Choroid plexus epithelial cell (primary cell): ENCODE measurements at places on chromosomes 2 and 18.

- DNase-seq = no peak
Measured at GRCh38 chr18:13745696-13746095, 19.2 kb downstream of the RNMT start.

DNA sequence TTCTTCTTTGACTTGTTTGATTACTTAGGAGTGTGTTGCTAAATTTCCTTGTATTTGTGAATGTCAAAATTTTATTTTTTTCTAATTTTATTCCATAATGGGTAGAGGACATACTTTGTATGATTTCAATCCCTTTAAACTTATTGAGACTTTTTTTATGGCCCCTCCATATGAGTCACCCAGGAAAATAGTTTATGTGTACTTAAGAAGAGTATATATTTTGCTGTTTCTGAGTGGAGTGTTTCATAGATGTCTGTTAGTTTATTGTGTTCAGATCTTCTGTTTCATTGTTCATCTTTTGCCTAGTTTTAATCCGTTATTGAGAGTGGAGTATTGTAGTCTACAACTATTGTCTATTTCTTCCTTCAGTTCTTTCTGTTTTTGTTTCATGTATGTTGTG, 81.9 kb downstream of the EPB41L5 start:
- DNase-seq = no peak

DNA sequence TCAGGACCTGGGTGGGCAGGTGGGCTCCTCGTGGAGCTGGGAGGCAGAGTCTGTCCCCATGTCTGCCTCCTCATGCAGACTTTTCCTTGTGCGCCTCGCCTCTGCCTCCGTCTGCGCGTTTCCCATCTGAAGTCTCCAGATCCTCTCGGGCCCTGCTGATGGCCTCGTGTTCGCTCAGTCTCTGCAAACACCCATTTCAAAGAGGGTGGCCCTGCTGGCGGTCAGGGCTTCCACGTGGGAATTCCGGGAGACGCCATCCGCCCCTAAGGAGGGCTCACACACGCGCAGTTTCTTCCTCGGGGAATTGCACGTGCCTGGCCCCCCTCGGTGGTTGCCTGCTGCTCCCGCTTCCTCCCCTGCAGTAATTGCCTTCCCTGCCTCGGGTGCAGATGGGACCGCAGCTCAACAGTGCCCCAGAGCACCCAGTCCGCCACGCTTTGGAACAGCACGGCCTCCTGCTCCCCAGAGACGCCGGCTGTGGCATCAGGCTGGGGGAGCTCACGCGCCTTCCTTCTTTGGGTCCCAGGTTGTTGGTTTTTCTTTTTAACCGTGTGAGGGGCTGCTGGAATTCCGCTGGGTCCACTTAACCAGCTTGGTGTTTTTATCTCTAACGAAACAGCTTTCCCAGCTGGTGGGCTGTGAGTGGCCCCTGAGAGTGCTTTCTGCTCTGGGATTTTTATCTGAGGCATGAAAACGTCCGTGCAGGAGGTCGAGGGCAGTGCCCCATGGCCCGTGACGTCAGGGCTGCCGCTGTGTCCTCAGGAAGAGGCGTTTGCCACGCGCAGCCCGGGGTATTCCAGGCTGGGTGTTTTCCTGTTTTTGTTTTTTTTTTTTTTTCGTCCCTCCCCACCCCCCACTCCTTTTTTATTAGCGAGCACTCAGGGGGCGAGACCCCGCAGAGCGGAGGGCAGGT, 16.1 kb downstream of the NFATC1 start:
- peak; percentile 61 for DNase-seq

DNA sequence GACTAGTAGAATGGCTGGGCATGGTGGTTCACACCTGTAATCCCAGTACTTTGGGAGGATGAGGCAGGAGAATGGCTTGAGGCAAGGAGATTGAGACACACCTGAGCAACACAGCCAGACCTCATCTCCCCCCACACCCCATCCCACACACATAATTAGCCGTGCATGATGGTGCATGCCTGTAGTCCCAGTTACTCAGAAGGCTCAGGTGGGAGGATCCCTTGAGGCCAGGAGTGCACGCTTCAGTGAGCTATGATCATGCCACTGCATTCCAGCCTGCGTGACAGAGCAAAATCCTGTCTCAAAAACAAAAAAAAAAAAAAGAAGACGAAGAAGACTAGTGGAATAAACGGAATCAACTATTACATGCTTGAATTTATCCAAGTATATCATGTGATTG, 150.0 kb downstream of the STK39 start:
- no peak for DNase-seq

DNA sequence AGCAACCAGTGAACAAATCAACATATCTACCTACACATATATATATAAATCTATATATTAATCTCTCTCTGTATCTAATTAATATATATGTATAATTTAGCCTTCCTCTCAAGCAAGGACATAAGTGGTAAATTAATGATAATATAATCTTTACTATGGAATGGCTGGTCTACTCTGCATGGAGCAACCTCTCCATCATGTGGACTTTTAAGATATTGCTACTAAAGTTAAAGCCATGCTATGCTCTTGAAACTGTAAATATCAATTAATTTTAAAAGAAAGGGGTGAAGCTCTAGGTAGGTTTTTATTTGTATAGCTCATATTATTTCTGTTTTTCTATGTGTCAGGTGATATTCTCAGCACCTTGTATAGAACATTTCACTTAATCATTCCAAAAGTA, 147.0 kb downstream of the PPP1R1C start:
- DNase-seq = peak; percentile 63

- peak; percentile 29 for DNase-seq
Measured at GRCh38 chr18:40179729-40180461, 1775.1 kb upstream of the PIK3C3 start.

DNA sequence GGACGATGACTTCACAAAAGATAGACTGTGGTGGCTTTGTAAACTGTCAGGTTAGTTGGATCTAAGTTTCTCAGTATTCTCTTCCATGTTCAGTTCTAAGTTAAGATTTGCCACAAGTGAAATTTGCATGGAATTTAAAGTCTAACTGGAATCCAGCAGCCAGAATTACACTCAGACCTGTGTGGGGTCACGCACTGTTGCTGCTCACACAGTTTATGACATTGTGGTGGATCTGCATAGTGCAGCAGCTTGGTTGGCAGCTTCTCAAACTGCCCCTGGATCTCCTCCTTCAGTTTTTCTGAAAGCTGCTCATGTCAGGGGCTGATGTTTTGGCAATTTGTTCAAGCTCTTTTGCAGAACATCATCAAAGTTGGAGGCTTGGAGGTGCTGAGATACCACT, 228.1 kb upstream of the KCNJ3 start:
- no peak for DNase-seq

DNA sequence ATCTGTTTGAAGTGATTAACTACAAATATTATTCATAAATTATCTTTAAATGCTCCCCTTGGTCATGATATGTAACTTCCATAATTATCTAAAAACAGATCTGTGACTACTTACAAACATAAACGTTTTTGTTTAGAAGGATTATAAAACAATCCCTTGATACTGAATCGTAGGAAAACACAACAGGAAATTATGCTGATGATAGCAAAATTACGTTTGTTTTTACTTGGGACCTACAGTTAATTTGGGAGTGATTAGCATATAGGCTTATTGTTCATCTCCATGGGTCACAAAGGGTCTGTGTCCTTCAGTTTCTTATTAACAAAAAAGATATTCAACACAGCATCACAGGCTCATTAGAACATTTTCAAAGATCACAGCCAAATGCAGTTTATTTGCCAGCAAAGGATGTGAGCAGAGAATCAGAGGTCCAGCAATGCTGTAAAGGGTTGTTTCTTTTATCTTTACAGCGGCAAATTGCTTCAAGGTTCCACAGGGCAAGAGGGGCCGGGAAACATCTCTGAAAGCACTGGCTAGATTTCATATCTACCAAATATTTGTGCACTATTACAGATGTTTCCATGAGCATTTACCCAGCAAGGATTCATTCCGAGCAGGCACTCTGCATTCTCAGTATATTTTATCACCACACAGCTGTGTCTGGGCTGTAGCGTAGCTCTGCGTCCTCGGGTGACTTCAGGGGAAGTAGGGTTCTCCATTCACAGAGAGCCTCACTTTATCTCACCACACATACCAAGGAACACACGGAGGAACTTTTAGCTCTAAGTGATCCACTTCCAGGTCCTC, 4.1 kb downstream of the CCDC195 start:
- DNase-seq = peak; percentile 61

DNA sequence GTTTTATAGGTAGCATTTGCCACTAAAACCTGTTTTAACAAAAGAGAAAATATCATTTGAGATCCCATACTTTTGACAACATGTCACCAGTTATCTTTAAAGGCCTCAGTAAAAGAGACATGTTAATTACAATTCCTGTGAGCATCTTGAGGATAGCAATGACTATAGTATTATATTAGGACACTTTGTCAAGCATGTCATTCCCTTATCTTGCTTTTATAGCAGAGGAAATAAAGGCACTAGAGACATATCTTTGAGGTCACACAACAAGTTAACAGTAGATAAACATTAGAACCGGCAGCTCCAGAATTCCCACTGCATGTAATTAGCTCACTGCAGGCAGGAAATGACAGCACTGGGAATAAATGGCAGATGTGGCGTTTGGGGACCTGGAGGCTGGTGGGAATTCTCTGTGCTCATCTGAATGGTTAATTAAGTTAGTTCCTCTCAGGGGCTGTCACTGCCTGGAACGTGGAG, 25.9 kb downstream of the LYPD6B start:
- no peak for DNase-seq

DNA sequence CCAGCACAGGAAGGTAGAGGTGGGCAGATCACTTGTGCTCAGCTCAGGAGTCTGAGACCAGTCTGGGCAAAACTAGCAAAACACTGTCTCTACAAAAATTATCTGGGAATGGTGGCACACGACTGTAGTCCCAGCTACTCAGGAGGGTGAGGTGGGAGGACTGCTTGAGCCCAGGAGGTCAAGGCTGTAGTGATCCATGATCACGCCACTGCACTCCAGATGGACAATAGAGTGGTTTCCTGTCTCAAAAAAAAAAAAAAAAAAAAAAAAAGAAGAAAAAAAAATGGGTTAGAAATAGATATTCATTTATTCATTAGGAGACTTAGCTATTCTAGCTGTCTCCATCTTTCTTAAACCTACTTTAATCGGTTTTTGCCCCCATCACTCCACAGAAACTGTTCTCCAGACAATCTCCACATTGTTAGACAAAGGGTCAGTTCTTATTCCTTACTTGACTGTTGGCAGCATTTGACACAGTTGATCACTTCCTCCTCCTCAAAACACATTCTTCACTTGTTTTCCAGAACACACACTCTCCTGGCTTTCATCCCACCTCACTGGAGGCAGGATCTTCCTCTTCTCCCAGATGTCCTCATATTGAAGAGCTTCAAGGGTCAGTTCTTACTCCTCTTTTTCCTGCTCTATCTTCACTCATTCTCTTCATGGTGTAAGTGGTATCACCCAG, 103.1 kb downstream of the DTNB start:
- peak; percentile 22 for DNase-seq

DNA sequence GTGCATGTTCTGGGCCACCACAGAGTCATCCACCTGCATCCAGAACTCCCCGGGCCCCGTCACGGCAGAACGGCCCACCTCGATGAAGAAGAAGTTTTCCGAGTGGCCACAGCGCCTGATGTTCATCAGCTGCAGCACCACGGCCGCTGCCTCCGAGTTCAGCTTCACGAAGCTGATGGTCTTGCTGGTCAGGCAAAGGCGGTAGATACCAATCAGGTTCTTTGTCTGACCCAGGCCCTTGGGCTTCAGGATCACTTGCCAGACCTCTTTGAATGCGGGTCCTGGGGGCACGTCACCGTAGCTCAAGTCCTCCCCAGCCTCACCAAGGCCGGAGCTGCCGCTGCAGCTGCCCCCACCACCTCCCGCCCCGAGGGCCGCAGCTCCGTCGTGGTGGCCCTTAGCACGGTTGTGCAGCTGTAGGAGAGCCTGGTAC, 1.6 kb downstream of the IRS1 start:
- peak; percentile 56 for DNase-seq

- DNase-seq = no peak
Measured at GRCh38 chr2:27752551-27753237, 18.8 kb upstream of the MRPL33 start.

GRCh38 chr2:158477202-158477601, 20.4 kb downstream of the PKP4 start:
- DNase-seq = no peak

DNA sequence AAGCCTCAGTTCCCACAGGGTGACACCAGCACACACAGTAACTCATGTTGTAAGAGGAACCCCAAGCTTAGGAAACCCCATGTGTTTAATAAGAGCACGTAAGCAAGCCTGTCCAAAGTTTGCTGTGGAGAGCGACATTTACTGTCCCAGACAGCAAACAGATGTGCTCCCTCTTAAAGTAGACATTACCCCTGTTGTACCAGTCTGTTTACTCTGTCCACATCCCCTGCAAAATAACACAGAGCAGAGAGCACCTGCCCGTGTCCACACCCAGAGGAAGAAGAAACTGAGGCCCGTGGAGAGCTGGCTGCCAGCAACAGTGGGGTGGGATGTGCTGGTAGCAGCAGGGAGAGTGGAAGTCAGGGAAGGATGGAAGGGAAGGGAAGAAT, 243.5 kb downstream of the GBX2 start:
- DNase-seq = no peak

GRCh38 chr2:160108646-160109045, 46.2 kb upstream of the PLA2R1 start:
- DNase-seq = no peak

GRCh38 chr18:66632756-66633155, 28.9 kb upstream of the CDH19 start:
- DNase-seq = peak; percentile 17

DNA sequence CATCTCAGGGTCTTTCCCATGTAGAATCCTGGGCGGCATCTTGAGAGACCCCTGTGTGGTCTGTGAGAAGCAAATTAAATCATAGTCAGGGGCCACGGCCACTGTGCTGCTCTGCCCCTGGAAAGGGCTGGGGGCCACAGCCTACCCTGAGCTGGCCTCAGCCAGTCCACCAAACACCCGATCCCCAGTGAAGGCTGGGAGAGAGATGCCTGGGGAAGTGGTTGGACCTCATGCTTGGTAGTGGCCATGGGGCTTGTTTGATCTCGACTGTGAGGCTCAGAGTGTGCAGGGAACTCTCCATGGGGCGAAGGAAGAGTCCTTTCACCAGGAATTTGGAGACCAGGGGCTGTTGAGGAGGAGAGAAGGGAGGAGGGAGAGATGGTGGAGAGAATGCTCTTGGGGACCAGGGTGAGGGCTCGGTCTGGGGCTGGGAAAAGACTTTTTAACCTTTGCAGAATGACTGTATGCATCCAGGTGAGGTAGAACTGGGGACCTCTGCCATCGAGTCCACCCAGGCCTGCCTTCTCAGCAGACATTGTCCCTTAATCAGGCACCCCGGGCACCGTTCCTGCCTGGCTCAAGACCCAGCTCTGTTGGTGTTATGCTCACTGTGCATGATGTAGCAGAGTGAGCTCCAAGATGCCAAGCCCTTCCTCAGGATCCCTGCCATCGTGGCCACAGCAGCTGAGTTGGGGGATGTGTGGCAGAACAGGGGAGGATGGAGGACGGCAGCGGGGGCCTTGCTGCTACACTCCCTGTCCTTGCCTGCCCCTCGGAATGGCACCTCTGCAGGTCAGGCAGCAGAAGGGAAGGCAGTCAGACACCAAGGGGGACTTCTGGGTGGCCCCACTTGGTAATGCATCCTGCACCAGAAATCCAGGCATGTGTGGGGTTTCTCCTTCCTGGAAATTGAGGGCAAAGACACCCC, 249.9 kb downstream of the DYSF start:
- DNase-seq = no peak

- DNase-seq = no peak
Measured at GRCh38 chr2:126187668-126188067, 468.3 kb upstream of the GYPC start.
